ENCODE measurements at places on chromosomes 4 and X.
A peak's percentile ranks its signal among the peaks of the same experiment; 100 is the strongest.

DNA sequence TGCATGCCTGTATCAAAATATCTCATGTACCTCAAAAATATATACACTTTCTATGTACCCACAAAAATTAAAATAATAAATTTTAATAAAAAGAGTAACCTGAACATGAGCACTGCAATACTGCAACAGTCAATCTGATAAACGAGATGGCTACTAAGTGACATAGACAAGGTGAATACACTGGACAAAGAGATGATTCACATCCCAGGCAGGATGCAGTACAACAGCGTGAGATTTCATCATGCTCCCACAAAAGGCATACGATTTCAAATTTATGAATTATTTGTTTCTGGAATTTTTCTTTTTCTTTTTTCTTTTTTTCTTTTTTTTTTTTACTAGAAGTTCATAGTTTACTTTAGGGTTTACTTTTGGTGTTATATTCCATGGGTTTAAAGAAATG lies 12.2 kb upstream of the FGF16 start:
- no peak for DNase-seq

DNA sequence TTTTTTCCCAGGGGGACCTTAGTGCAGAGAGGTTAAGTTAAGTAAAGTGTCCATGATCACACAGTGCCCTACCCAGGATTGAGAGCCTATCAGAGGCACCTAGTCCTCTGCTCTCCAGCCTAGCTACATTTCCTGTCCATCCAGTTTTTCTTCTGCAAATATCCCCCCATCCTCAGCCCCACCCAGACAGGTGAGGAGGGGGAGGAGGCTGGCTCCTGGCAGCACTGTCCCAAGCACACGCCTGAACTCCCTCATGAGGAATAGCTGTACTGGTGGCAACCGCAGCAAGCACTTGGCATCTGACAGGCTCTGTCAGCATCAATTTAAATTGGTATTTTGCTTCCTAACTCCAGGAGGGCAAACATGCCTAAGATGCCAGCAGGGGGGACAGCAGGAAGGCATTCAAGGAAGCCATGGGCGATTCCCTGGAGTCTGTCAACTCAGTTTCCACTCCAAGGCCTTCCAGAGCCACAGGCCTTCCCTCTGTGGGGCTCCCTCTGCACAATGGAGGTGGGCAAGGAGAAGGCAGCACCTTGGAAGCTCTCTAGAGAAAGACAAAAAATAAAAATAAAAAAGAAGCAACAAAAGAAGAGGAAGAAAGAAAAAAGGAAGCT lies 6.4 kb upstream of the FRMPD3 start:
- no peak for DNase-seq

DNA sequence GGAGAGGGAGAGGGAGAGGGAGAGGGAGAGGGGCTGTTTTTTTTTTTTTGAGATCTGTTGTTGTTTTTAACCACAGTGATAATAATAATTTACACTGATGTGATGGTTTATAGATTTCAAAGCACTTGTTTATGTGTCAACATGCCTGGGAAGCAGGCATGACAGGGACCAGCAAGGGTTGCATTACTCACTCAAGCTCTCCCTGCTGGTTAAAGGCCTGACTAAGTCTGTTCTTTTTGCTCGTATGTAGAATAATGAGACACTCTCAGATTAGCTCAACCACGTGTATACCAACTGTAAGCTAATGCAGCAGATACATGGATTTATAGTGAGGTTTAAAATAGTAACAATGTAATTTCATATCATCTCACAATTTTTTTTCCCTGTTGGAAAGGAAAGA lies 134.6 kb upstream of the BOD1L1 start:
- DNase-seq, result no peak

- DNase-seq, result no peak
Observed at GRCh38 chr4:28966982-28967381, 1753.2 kb upstream of the PCDH7 start.

GRCh38 chr4:112343330-112344080 lies 46.3 kb downstream of the ALPK1 start:
- no peak for DNase-seq

DNA sequence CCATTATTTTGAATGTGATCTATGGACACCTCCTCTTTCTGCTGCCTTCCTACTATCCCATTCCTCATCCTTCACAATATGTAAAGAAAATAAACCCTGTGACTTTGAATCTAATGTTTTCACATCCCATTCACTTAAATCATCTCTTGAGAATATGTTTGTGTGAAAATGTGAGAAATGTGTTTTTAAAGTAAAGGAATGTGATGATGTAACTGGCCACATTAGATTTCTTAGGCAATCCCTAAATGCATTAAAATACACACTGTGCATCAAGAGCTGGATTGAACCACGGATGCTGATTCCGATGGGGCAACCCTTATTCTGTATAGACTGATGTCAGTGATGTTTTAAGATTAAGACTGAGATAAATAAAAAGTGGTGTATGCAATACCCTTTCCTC lies 558.9 kb upstream of the TENM3 start:
- no peak for DNase-seq

DNA sequence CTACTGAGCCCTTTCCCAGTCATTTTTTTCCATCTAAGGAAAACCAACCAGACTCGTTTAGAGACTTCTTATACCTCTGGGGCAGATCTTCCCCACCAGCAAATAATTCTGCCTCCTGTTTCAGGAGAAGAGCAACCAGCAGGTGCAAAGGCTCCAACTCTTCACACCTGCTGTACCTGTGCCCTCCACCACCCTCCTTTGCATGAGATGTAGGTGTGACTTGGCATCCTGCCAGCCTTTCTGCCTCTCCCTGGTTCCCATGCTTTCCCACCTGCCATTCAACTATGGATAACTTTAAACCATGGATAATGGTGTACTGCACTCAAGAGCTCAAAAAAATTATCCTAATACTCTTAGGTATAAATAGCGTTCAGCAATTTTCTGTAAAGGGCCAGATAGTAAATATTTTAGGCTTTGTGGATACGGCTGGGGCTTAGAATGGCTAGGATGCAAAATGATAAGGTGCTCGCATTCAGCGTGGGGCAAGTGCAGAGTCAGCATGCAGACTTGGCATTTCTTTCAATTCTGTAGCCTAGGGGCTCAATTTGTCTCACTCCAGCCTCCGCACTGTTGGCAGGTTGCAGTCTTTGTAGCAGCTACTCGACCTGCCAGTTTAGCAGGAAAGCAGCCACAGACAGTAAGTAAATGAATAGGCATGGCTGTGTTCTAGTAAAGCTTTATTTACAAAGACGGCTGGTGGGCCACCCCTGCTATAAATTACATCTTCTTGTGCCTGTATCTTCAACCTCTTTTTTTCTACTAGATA lies 79.8 kb downstream of the HCCS start:
- DNase-seq, result no peak

DNA sequence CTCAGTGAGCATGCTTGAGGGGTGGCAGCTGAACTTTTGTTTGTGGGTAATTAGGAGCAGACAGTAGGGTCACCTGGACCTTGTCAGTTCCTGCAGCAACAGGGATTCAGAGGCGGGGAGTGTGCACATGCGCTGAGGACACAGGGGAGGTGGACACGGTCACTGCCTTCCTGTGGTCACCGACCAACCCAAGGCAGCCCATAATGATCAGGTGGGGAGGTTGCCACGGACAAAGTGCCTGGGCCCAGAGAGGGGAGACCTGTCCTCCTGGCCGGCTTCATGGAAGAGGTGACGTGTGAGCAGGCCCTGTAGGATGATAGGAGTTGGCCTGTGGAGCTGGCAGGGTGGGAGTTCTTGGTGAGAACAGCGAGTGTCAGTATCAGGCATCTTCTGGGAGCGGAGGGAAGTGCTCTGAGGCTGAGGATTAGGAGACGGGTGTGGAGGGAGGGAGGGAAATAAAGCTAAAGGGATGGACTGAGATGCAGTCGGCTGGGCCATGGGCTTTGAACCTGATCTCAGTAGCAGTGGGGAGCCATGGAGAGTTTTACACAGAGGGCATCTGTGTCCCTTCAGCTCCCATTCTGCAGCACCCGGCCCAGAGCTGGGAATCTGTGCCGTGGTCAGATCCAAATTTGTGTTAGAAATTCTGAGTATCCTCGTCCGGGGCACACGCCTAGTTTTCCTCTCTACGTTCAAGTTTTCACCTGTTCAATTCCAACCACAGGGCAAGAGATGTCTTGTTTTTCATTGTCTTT lies 100.0 kb downstream of the PSAPL1 start:
- DNase-seq, result no peak

GRCh38 chr4:82031376-82031927 lies 342.3 kb downstream of the HNRNPD start:
- no peak for DNase-seq

DNA sequence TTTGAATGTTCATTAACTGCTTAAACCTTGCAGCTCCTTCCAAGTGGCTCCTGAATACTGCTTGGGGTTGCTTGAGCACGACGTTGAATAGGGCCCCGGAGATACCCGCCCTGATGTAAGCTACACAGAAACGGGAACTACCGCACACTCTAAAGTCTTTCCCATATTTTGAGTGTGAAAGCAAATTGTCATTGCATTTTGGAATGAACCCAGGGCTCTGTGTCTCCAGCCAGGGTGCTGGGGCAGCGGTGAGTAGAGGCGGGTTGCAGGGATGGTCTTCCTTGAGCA lies 59.4 kb upstream of the HELT start:
- DNase-seq, result no peak

DNA sequence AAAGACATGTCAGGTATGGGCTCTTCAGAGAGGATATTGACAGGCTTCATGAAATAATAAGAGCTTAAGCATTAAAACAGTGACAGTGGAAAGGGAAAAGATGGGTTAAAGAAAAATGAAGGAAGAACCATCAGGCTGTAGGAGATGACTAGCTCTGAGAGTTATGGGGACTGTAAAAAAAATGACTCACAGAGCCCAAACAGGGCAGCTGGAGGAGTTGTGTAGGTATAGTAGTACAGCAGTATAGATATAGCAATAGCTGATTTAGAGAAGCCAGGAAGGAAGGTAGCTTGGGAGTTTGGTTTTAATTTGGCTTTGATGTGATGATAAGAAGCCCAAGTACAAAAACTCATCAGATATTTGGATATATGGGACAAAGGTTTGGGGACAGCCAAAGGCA lies 66.6 kb downstream of the FREM3 start:
- DNase-seq, result no peak

DNA sequence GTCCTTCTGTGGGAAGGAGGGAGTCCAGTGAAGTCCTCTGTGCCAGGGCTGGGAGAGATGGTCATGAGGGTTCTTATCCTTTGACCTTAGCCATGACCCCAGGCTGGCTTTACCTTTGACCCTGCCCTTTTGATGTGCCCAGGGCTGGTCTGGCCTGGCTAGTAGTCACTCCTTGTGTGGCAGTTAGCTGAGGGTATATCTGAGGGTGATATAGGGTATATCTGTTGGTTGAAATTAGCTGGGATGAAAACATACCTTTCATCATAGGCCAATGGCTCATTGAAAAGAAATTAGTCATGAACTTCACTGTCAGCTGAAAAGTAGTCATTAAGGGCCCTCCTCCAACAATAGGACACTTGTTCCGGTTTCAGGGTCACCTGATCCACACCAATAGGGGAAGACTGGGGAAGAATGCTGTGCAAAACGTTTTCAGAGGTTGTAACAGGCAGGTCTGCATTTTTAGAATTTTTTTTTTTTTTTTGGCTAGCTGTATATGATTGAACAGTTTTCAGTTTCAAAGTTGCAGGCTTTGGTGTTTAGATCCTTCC lies 74.6 kb upstream of the STOX2 start:
- no peak for DNase-seq

GRCh38 chr4:100117750-100118149 lies 72.5 kb downstream of the DDIT4L start:
- no peak for DNase-seq

GRCh38 chrX:84248226-84248625 lies 60.2 kb upstream of the RPS6KA6 start:
- no peak for DNase-seq

DNA sequence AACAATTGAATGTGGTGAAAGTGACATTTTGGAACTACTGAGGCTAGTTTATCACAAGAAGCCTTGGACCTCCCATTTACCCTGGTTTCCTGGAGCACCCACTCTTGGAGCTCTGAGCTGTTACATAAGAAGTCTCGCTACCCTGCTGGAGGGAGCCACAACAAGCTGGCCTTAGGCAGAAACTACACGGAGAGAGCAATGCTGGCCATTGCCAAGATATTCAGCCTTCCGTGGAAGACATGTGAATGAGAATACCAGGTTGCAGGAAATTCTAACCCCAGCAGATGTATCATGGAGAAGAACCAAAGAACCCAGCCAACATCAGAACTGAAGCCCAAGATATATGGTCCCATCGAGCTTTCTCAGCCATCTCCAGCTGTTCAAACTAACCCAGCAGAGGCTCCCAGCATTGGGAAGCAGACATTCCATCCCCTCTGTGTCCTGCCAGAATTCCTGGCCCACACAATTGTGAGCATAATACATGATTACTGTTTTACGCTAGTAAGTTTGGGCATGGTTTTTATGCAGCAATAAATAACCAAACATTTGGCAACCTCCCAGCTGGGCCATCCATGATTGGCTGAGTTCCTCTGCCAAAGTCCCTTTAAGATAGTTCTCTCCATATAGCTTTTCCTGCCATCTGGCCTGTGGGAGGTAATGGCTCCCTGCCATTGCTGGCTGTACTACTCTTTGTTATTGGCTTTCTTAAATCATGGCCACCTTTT lies 17.9 kb upstream of the PDE5A start:
- no peak for DNase-seq

- DNase-seq, result no peak
Observed at GRCh38 chrX:22163326-22163725, 109.4 kb upstream of the CBLL2 start.

GRCh38 chr4:78776079-78776728 lies at the start of gene BMP2K:
BMP2K (plus strand) TSS chr4:78776350; CDS start chr4:78776544, 194 bp downstream.
- peak; percentile 50 for DNase-seq

- no peak for DNase-seq
Observed at GRCh38 chr4:151674804-151675391, 85.9 kb downstream of the GATB start.

- DNase-seq, result no peak
Observed at GRCh38 chr4:184368731-184369130, 105.6 kb downstream of the IRF2 start.

DNA sequence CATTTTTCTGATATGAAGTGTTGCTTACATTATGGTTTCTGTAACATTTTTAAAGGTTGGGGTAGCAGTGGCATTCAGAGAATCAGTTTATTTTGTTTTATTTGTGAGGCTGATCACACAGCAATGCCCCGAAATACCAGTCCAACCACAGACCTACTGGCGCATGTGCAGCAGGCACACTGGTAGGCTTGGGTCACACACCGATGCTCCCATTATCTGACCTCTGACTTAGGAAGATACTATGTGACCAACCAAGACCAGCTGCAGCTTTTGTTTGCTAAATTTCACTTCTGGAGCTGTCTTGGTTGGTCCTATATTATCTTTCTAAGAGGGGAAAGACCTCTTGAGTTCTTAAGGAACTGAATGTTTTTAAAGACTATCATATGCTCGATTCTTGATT lies 18.7 kb downstream of the PGM2 start:
- no peak for DNase-seq

- DNase-seq, result no peak
Observed at GRCh38 chr4:83771113-83771705, 235.3 kb downstream of the GPAT3 start.

GRCh38 chr4:78599931-78600375 lies 48.4 kb downstream of the ANXA3 start:
- DNase-seq, result no peak

DNA sequence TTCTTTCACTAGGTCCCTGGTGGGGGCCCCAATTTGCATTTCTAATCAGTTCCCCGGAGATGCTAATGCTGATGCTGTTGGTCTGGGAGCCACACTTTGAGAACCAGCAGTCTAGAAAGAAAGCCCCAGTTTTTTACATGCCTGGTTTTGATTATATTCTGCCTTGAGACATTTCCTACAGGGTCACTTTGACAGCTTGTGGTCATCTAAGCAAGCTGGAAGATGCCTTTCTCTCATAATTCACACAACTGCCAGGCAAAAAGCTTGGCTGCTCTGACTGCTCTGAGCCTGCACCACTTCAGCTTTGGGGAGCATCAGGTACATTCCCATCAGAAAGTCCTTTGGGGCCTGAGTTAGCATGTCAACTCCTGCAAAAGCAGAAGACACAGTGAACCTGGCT lies 5.9 kb upstream of the PLAC1 start:
- DNase-seq, result no peak
